ENCODE measurements at places on chromosomes 5 and 9. TPM values are rescaled to one million over a fixed set of nuclear protein-coding genes. Genes with fewer than 3 reads are reported as not detected.

- DNase-seq = no peak
Measured at GRCh38 chr5:32559411-32559810, 25.9 kb upstream of the SUB1 start.

- DNase-seq = no peak
Measured at GRCh38 chr9:312596-313320, 98.1 kb downstream of the DOCK8 start.

DNA sequence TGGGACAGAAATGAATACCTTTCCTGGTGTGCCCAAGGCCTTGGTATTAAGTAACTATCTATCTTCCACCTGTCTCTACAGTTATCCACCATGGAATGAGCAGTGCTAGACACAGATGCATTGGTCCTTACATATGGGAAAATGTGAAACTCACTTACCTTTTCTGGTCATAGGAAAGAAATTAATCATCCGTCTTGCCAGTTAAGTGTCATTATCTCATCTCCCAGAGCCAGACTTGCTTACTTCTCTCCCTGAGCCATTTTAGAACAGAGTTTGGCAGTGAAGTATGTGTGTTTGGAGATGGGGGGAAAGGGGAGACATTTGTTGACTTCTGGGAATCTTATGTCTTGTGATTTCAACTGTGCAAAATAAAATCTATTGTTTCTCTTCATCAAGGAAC is 1211.0 kb upstream of the CDH6 start:
- DNase-seq = no peak

- peak; percentile 61 for DNase-seq
Measured at GRCh38 chr5:10563110-10563944, 543 bp upstream of the ANKRD33B start.

- DNase-seq = no peak
Measured at GRCh38 chr5:102801371-102801770, 46.3 kb downstream of the PAM start.

- peak; percentile 39 for DNase-seq
Measured at GRCh38 chr5:850511-851006, at the start of gene ZDHHC11. ZDHHC11 (minus strand) TSS chr5:850986; CDS start chr5:850602, 384 bp downstream.

DNA sequence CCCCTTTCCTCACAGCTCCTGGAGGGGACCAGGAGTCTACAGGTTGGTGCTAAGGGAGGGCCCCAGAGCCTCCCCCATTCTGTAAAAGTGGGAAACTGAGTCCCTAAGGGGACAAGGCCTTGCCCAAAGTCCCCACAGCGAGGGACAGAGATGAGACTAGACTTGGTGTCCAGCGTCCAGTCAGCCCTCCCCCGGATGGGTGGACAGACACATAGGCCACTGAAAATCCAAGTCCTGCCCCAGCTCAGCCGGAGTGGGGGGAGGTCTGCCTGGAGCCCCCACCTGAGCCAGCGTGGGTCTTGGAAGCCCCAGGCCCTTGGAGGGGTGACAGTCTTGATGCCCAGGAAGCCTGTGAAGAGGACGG is 5.2 kb downstream of the BARHL1 start:
- no peak for DNase-seq

DNA sequence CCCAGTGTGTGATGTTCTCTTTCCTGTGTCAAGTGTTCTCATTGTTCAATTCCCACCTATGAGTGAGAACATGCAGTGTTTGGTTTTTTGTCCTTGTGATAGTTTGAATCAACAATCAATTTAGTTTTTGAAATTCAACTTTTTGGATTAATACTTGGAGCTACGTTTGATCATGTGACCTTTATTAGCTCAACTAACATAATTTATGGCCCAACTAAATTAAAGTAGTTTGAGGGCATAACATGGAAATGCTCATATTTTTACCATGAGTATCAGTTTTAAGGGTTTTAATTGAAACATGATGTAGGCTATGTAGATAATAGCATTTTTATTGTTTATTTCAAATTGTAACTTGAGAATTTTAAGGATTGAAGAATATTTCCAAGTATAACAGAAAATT is 168.0 kb downstream of the CCDC171 start:
- DNase-seq = no peak

DNA sequence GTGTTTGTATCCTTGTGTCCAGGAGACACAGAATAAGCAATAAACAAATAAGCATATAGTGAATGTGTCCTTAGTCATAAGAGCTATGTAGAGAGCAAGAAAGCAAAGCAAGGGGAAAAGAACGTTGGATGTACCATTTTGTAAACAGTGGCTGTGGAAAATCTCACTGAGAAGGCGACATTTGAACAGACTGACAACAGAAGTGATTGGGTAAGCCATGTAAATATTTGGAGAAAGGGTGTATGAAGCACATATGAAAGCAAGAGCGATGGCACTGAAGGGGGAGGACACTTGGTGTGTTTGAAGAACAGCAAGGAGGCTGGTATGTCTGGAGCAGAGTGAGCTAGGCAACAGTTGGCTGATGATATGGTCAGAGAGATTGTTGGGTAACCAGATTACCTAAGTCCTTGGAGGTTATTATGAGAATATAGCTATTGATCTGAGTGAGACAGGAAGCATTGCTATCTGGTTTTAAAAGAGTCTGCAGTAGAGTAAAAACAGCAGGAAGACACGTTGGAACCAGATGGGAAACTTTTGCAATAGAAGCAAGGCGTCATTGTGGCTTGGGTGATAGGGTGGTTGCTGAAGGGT is 115.5 kb upstream of the IL7R start:
- peak; percentile 15 for DNase-seq

DNA sequence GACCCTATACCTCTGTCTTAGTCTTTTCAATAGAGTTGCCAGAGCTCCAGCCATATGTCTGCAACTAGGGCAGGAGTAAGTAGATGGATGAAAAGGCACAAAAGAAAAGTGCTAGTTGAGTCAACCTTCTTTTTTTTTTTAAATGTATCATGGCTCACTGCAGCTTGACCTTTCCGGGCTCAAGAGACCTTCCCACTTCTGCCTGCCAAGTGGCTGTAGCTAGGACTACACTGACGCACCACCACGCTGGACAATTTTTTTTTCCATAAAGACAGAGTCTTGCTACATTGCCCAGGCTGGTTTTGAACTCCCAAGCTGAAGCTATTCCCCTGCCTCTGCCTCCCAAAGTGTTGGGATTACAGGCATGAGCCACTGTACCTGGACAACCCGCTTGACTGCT is 27.3 kb downstream of the FOXE1 start:
- peak; percentile 58 for DNase-seq

The PLPP7 gene
- total RNA-seq = 3.4 TPM

The RNF208 gene
- not detected for total RNA-seq

The BARX1 gene
- total RNA-seq = 0.69 TPM

The JAKMIP2 gene
- total RNA-seq = 1.1 TPM

The CKS2 gene
- total RNA-seq = 574 TPM

The GABRA6 gene
- not detected for total RNA-seq

The ADGRV1 gene
- 0.47 TPM for total RNA-seq

The TAF11L10 gene
- total RNA-seq = not detected
